Stimulated activated CD4-positive, alpha-beta T cell treated with anti-CD3 and anti-CD28 coated beads, Interleukin-1b, Interleukin-23, amount 100 ng/mL, for 1 hour (primary cell): ENCODE measurements at places on chromosomes 6 and 20.

DNA sequence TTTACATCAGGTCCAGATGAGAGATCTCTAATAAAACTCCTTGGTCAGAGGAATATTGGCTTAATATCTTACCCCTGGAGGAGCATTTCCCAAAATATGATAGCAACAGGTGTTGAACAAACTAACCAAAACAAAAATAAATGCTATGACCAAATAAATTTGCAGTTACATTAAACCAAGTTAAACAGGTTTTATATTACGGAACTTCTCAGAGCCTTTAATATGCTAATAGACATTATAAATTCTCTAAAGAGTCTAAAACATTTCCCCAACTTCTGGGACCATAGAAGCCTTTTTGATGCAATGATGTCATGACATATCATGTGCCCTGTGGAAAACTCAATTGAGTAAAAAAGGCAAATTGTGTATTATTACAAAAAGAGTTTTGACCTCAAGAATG, 90.9 kb upstream of the ARMC2 start:
- no peak for DNase-seq

- no peak for DNase-seq
Observed at GRCh38 chr6:27334141-27334540, 22.1 kb upstream of the POM121L2 start.

GRCh38 chr20:35774391-35774790, 2.6 kb downstream of the PHF20 start:
- no peak for DNase-seq

DNA sequence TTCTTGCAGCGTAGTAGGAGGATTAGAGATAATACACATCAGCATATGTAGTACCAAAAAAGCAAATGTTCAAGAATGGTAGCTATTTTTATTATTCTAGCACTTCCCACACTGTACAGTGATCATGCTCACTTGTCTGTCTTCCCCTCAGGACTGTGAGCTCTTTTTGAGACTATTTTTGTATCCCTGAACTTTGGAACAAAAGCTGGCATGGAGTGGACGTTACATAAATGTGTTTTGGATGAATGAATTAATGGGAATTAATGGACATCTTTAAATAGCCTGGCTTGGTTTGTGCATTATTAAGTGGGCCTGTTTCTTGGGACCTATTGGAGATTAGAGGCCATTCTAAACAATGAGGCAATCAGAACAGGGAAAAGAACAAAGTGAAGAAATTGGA, 243.7 kb downstream of the CD83 start:
- no peak for DNase-seq

GRCh38 chr6:31651602-31652191, 764 bp downstream of the BAG6 start:
- DNase-seq, result no peak

DNA sequence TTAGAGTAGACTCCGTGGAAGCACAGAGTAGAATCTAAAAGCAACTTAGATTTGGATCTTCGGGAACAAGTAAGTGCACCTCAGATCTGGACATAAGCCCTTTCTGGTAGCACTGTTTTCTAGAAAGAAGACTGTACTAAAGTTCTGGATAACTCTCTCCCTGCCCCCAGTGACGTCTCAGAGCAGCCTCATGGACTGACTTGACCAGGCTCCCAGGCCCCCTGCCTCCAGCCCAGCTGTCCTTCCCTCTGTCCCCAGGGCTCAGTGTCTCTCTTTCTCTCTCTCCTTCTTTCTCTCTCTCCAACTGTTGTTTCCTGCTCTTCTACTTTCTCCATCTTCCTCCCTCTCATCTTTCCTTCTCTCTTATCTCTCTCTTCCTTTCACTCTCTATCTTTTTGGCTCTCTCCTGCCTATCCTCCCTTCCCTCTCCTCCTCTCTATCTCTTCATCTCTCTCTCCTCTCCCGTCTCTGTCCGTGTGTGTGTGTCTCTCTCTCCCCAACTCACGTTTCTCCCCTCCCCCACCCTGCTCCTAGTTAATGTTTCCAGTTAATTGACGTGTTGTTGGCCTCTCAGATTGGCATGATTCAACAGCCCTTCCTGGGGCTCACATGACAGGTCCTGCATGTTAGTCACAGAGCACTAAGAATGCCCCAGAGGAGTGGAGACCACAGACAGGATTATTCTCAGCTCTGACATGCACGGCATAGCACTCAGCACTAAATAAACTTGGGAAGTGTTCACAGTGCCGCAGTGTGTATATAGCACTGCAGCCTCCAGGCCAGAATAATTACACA, 180.4 kb upstream of the FOXQ1 start:
- DNase-seq, result no peak

GRCh38 chr6:168584249-168584648, 143.3 kb downstream of the SMOC2 start:
- DNase-seq, result no peak

DNA sequence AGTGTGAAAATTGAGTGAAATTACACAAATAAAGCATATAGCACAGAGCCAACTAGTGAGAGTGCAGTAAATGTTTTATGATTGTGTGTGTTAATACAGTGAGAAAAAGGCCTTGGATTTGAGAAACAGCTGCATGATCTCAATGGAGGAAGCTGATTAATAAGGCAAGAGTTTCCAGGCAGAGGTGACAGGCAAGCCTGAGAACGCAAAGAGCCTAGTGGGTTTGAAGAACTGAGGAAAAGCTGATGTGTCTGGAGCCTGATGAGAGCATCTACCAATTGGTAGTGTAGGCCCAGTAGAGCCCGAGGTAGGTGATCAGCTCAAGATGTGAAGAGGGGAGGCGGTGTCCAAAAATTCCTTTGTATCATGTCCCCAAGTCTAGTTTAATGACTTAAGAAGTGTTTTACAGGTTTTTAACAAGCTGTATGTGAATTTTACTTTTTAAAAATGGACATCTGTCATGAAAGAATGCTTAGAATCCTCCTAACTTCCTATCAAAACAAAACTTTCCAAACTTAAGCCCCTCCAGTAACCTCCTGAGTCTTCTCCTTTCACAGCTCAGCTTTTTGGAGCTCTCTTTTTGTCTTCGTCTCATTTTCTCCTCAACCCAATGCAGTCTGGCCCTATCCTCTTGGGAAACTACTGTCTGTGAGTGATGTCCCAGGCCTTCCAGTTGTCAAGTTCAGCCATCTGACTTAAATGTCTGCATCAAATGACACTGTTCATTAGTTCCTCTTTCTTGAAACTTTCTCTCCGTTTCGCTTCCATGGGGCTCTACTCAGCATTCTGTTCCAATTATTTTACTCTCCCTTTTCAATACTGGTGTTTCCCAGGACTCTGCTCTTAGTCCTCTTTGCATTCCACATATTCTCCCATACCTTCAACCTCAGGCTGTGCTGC, 1.2 kb downstream of the CDC40 start:
- DNase-seq, result no peak

GRCh38 chr20:38729767-38730166, 5.5 kb downstream of the SLC32A1 start:
- no peak for DNase-seq

- no peak for DNase-seq
Observed at GRCh38 chr6:50257322-50257721, 207.6 kb upstream of the DEFB112 start.

- DNase-seq, result no peak
Observed at GRCh38 chr6:51989789-51990188, 97.6 kb downstream of the PKHD1 start.

GRCh38 chr6:118394106-118394505, 154.0 kb upstream of the PLN start:
- no peak for DNase-seq

GRCh38 chr20:32600681-32601237, 15.6 kb upstream of the NOL4L start:
- DNase-seq, result no peak

- no peak for DNase-seq
Observed at GRCh38 chr6:50585441-50586330, 127.6 kb upstream of the TFAP2D start.

- DNase-seq, result no peak
Observed at GRCh38 chr6:140774080-140774505, 1358.6 kb upstream of the GJE1 start.

- no peak for DNase-seq
Observed at GRCh38 chr6:84657486-84657885, 106.9 kb downstream of the TBX18 start.

DNA sequence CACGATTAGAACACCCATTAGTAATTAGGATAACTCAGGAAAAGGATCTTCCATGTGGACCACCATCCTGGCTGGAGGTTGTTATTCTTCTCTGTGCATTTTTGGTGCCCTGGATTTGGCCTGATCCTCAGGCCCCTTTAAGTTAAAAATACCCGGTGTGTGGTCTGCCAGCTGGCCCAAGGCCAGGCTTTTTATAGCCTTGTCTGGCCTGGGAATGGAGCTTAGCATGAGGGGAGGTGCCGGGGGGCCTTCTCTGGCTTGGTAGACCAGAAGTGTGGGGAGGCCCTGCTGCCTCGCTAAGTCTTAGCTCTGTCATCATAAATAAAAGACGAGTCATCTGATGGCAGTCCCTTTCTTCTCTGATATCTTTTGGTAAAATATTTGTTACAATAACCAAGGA, 71.4 kb downstream of the ARID1B start:
- no peak for DNase-seq

- no peak for DNase-seq
Observed at GRCh38 chr6:138253731-138254130, 35.4 kb upstream of the PBOV1 start.

DNA sequence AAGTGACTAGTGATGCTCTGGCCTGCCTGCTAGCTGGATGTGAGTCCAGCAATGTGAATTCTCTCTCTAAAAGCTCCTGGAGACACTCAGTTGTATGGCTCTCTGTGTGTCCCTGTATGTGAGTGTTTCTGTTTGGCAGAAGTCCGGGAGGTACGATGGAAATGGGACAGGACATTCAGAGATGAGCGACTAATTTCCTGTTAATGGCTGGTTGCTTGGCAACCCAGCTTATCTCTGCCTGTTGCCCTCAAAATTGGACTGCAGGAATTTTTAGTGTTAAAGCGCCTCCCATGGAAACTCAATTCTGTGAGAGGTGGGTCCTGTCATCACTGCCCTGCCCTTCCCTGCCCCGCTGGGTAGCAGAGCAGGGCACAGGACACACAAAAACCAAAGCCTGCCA, 136.8 kb upstream of the LRFN2 start:
- no peak for DNase-seq

DNA sequence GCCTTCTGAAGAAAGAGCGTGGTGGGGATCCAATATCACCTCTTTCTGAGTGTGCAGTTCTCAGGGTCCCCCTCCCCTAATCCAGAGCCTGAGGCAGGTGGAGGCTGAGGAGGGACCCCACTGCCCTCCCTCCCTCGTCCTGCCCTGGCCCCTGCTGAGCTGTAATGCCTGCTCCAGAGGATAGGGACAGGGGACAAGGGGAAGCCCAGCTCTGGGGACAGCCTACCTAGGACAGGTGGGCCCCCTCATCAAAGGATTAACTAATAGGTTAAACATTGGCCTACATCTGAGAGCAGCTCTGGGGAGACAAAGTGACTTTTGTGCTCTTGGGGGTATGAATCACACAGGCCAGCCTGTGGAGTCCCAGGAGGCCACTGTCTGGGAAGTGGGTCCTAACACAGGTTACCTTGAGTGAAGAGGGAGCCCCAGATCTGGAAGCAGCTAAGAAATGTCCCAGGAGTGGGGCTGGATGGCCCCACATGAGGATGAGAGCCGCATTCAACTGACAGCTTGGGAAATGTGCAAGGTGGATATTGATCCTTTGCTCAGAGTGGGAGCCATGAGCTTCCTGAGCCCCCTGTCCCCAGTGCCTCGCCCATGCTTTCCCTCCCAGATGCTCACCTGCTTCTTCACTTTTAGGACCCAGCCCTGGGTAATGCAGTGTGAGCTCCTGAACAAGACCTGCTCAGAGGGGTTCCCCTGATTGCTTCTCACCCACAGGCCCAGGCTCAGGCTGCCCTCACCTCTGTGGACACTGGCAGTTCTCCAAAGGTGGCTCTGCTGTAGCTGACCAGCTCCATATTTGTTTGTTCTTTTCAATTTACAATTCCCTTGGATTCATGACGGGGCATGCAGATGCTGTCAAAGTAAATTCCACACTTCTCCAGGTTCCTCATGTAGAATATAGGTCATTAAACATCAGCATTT, 17.8 kb upstream of the CST9L start:
- no peak for DNase-seq

DNA sequence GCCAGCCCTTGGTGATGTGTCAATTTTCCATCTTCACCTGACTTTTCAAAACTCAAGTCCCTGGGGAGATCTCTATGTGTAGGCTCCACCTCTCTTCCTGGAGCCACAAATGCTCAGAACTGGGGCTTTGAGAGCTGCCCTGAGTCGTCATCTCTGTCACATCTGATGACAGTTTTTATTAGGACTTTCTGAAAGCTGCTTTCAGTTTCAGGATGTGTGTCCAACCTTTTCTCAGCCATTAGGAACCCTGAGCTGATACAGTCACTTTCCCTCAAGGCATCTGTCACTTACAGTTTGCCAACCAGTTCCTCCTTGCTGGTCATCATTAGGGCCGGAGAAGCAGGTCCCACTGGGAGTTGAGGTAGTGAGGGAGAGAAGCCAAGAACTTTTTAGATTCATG, 365.9 kb upstream of the CHD6 start:
- no peak for DNase-seq

DNA sequence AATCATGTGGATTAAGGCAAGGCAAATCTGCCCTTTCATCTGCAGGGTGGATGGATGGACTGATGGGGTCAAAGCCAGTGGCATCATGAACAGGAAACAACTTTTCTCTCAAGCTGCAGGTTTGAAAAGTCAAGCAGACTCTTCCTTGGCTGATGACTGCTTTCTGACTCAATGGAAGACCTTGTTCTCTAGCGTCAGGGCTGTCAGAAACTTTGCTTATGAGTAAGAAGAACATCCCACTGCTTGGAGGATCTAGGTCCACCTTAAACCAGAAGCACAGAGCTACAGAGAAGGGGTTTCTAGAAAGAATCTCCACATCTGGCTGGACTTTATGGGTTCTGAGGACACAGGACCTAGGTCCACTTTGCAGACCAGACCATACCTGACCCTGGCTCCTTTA, 36.3 kb upstream of the CST5 start:
- DNase-seq, result no peak

DNA sequence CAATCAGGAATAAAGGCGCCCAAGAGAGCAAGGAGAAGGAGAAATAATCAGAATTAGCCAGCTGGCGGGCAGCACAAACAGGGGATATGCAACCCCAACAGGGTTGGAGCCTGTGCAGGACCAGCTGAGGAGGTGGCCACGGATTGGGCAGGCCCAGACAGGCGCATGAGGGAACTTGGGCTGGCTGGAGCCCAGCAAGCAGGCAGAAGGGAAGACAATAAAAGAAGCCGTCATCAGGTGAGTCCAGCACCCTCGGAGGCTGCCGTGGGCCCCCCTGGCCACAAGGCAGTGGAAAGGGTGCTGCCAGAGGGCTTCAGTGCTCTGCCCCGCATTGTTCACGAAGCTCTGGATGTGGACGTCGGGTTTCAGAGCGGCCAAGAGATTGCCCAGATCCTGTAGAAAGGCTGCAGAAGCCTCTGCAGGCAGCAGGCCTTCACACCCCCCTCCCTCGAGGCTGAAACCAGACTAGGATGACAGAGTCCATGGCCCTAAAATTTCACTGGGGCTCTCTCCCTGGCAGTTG, 28.4 kb upstream of the MAFB start:
- DNase-seq, result no peak

DNA sequence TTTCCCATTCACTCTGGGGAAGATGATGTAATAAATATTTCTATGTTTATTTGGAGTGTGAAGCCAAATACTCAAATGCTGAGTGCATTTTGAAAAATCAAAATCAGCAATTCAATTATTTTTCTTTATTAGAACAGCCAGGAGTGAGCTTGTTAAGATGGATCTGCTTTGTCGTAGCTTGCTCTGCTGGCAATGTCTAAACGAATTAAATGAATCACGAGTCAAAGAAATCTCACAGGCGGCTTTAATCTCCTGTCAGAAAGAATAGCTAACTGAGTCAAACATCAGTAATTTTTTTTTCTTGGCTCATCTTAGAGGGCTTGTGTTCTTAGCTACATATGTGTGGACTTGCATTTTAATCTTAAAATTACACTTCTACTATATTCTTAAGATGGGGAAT, 100.2 kb upstream of the HMGN3 start:
- DNase-seq, result no peak
